ENCODE measurements at places on chromosomes 11 and 22.

DNA sequence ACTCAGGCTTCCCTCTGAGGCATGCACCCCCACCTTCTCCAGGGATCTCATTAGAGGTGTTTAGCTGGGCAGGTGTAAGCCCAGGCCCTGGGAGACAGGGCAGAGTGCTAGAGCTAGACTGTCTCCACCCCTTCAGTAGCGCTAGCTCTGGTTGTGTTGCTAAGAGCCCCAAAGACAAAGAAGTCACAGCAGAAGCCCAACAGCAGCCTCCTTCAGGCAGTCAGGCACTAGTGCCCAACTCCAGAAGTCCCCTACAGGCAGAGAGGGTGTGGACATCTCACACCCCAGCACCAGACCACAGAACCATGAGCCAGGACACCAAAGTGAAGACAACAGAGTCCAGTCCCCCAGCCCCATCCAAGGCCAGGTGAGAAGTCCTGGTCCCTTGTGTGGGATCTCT, at the start of gene CNGA4:
Gene CNGA4 (plus strand): TSS at position 188 of the 400 bp plus-strand sequence. CDS start 118 bp downstream, at position 306.
- DNase-seq: no peak

DNA sequence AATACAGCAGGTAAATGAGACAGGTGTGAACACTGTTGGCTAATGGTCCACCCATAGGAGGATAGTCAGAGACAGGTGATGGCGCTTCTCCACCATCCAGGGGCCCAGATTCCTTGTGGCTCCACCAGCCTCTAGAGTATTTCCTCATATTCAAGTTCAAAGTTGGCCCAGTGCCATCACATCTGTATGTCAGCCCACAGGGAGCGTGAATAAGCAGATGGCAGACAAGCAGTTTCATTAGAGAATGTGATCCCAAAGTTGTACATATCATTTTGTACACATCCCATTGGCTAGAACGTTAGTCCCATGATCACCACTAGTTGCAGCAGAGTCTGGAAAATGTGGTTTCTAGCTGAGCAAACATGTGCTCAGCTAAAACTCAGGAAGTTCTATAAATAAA, 11.0 kb upstream of the CWF19L2 start:
- no peak for DNase-seq

- peak; percentile 10 for DNase-seq
Observed at GRCh38 chr22:36790648-36791047, 14.7 kb upstream of the IFT27 start.

DNA sequence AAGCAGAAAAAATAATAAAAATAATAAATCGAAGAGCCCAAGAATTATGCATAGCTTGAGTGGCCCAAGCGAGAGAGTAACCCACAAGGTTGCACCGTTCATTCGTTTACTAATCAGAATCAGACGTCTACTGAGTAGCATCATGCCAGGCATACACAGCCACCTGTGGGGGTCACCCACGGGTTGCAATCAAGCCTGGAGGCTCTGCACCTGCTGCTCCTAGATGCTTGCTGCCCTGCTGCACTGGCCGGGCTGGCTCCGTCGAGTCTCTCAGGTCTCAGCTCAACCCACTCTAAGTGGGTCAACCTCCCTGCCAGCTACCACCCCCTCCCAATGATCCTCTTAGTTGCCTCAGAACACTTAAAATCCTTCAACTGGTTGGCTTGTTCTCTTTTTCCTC, 2.0 kb upstream of the TESMIN start:
- DNase-seq: no peak

- DNase-seq: no peak
Observed at GRCh38 chr22:29733362-29734201, 13.8 kb downstream of the CABP7 start.

GRCh38 chr11:20444535-20444934, 57.0 kb downstream of the PRMT3 start:
- DNase-seq: no peak

- DNase-seq: no peak
Observed at GRCh38 chr22:20904008-20904979, 12.9 kb upstream of the CRKL start.

GRCh38 chr11:29985248-29985647, 31.6 kb downstream of the KCNA4 start:
- DNase-seq: no peak

- no peak for DNase-seq
Observed at GRCh38 chr11:110757066-110757465, 44.8 kb upstream of the ARHGAP20 start.
